ENCODE measurements at places on chromosomes 6 and 20. TPM values are rescaled to one million over a fixed set of nuclear protein-coding genes. Genes with fewer than 3 reads are reported as not detected.

The HAO1 gene
- total RNA-seq = not detected

The NRSN1 gene
- not detected for total RNA-seq

The ISM1 gene
- total RNA-seq = not detected

The MTFR2 gene
- total RNA-seq = 14.9 TPM

The RPS18 gene
- total RNA-seq = 1,431 TPM

The CDH26 gene
- 1.8 TPM for total RNA-seq

DNA sequence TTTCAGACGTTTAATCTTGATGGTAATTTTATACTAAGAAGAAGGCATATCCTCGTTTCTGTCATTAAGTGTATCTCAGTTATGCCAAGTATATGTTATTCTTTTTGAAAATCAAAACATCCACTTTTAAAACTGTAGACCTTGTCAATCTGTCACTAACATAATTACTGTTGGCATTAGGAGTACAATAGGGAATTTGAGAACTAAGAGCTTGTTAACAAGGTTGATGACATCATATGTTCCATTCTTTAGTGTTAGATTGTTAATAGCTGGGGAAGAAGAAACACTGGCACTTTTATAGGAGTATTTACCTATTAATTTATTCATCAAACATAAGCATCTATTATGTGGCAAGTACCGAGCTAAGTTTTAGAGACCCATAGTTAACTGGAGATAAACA is 76.2 kb downstream of the MAP3K4 start:
- no peak overlapping the region for H3K27ac ChIP-seq
- no peak overlapping the region for H3K4me3 ChIP-seq
- H3K27me3 ChIP-seq = no peaks in the 10 kb centered on the region
- no peaks in the 10 kb centered on the region for H3K36me3 ChIP-seq
- DNase-seq = no peak

- DNase-seq = no peak
- H3K4me3 ChIP-seq = no peak overlapping the region
- no peaks in the 10 kb centered on the region for H3K36me3 ChIP-seq
Measured at GRCh38 chr6:131937226-131937625, 13.9 kb downstream of the CCN2 start.

DNA sequence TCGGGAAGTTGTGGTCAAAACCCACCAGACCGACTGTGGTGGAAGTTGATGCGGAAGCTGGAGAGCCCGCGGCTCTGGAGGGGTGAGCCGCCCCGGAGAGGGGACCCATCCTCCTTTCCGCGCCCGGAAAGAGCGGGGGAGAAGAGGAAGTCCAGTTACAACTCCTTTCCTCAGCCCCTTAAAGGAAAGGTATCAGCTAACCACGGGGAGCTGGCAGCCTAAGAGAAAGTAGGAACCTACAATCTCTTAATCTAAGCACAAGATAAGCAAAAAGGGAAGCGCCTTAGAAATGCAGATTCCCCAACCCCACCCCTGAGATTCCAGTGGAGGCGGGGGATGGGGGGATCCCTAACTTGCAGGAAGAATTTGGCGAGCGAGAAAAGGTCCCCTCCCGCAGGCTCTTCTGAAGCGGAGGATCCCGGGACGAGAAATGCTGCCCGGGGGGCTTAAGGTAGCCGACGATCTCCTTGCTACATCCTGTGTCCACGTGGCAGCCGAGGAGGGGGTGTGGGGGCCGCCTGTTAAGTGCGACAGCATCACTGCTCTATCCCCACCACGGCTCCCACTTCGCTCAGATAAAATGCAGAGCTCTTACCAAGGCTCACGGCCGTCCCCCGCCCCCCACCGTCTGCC is 87.5 kb downstream of the ZFP64 start:
- no peak for DNase-seq
- peaks cover 20% of the 10 kb centered on the region for H3K4me1 ChIP-seq
- no peak overlapping the region for H3K27ac ChIP-seq
- H3K36me3 ChIP-seq = no peaks in the 10 kb centered on the region
- H3K4me3 ChIP-seq = peak overlapping the region; percentile 79

DNA sequence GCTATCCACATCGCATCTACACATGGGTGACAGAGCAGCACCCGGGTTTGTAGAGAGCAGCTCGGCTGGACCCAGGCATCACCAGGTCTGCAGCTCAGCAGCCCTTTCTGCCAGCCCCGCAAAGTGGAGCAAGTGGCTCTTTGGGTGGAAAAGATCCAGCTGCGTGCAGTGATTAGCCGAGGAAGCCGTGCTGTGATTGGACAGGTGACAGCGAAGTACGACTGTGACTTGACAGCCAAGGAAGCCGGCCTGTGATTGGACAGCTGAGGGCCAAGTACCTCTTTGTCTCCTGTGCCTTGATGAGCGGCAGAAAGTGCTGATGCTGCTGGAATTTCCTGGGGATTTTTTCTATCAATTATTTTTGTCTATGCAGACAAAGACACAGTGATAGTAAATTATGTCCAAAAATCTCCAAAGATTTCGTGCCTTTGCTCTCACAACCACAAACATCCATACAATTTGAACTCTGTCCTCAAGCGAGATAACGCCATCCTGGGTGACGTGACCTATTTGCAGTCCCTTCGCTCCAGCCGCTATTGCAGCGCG is 62.3 kb upstream of the GPR31 start:
- no peaks in the 10 kb centered on the region for H3K36me3 ChIP-seq
- peaks cover 7% of the 10 kb centered on the region for H3K27me3 ChIP-seq
- no peak overlapping the region for H3K27ac ChIP-seq
- no peaks in the 10 kb centered on the region for H3K4me1 ChIP-seq

- peak overlapping the region; percentile 91 for H3K4me3 ChIP-seq
- H3K27ac ChIP-seq = peak overlapping the region; percentile 93
- no peaks in the 10 kb centered on the region for H3K27me3 ChIP-seq
- H3K36me3 ChIP-seq = no peaks in the 10 kb centered on the region
- H3K4me1 ChIP-seq = peaks cover 11% of the 10 kb centered on the region
Measured at GRCh38 chr6:99393366-99393697, 663 bp downstream of the COQ3 start.

- H3K27me3 ChIP-seq = peaks cover 12% of the 10 kb centered on the region
- DNase-seq = no peak
- no peaks in the 10 kb centered on the region for H3K4me1 ChIP-seq
- H3K27ac ChIP-seq = no peak overlapping the region
Measured at GRCh38 chr6:138396709-138397108, 7.3 kb upstream of the HEBP2 start.

GRCh38 chr6:29994826-29995225 is 52.5 kb downstream of the HLA-A start:
- DNase-seq = no peak
- no peaks in the 10 kb centered on the region for H3K4me1 ChIP-seq
- no peak overlapping the region for H3K27ac ChIP-seq
- no peak overlapping the region for H3K4me3 ChIP-seq
- no peaks in the 10 kb centered on the region for H3K36me3 ChIP-seq

DNA sequence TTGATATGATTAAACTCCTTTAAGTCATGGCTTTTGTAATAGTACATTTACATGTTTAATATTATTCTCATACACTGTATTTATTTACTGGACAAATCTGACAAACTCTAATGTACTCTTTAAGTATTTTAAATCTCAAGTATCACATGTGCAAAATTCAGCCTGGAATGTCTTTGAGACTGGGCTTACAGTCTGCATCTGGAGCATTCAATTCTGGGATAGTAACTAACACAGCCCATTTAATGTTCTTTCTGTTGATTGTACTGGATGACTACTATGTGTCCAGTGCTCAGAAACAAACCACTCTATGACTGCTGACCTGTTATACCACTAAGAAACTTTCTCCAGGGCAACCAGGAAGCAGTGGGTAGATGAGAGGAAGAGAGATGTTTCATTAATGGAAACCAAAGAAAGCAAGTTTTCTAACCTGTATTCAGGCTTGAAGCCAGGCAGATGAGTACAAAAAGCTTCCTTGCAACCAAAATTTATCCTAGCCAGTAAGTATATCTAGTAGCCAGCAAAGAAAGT is 26.8 kb downstream of the FBXL4 start:
- H3K4me3 ChIP-seq = no peak overlapping the region
- no peak overlapping the region for H3K27ac ChIP-seq
- H3K4me1 ChIP-seq = peaks cover 11% of the 10 kb centered on the region
- no peaks in the 10 kb centered on the region for H3K27me3 ChIP-seq
- H3K36me3 ChIP-seq = peaks cover 5% of the 10 kb centered on the region

DNA sequence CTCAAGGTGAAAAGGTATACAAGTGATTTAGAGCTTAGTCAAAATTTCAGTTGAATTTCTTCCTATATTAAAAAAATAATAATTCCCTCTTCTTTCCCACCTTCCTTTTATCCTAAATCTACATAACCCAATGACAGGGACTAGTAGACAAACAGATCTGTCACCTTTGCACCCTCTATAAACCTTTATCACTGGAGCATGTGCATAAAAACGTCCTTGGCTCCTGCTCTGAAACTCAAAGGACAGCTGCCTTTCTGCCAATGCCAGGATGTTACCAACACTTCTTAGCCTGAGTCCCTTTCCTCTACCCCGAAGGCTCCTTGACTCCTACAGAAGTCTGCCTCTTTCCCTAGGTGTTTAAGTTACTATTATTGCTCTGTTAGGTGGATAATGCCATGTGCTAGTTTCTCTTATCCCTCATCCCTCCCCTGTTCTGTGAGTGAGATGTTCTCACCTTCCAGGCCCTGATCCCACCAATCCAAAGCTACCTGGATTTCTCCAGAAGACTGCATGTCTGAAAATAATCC is 4.3 kb downstream of the CLVS2 start:
- no peak for DNase-seq
- no peak overlapping the region for H3K4me3 ChIP-seq
- peaks cover 6% of the 10 kb centered on the region for H3K36me3 ChIP-seq
- H3K4me1 ChIP-seq = no peaks in the 10 kb centered on the region
- H3K27me3 ChIP-seq = peaks cover 18% of the 10 kb centered on the region

DNA sequence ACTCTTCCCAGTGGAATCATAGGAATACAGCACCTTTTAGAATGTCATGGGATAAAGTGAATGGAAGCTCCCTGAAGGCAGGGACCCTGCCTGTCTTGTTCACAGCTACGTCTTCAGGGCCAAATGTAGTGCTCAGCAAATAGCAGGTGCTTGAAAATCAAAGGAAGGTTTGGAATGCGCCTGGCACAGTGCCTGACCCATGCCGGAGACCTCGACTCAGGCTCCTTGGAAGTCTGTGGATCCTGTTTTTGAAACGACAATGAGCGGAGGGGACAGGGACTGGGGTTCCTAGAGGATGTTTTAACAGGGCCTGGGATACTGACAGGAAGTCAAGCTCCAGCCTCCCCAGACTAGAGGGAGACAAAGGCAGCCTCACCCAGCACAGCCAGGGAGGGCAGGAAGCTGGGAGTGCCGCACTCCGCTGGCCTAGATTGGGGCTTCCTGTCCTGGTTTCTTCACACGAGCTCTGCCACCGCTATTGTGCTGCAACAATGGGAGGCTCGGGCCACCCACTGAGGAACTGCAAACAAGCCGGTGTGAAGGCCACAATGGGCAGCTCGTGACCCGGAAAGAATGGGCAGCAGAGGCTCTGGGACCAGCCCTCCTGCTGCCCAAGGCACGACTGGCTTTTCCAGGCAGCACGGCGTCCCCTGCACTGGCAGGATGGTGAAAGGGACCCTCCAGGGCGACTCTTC is 76.7 kb downstream of the PREX1 start:
- peak overlapping the region; percentile 84 for H3K27ac ChIP-seq
- peaks cover 66% of the 10 kb centered on the region for H3K4me1 ChIP-seq
- no peaks in the 10 kb centered on the region for H3K27me3 ChIP-seq
- peaks cover 11% of the 10 kb centered on the region for H3K36me3 ChIP-seq
- peak; percentile 86 for DNase-seq
- H3K4me3 ChIP-seq = peak overlapping the region; percentile 74
